ENCODE measurements at places on chromosomes 7 and 10.
A peak's percentile ranks its signal among the peaks of the same experiment; 100 is the strongest.

- no peak for DNase-seq
Measured at GRCh38 chr10:78408671-78409472, 375.2 kb downstream of the RPS24 start.

DNA sequence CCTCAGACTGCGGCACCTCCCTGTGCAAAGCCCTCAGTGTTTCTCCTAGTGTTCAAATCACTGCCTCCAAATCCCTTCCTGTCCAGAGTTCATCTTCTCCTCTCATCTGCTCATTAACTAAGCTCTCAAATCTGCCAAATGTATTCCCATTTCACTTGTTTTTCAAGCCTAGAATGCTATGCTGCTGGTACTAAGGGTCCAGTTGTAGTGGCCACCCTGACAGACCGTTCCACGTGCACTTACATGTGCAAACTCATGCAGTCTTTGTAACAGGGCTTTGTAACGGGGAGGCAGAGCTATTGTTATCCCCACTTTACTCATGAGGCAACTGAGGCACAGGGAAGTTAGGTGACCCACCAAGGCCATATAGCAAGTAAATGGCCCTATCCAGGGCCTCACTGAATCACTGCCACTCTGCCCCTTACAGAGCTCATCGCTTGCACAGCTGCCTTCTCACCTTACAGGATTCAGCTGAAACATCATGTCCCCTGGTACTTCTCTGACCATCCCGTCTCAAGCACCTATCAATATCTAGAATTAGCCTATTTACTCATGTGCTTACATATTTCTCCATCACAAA is 153.0 kb upstream of the PDE1C start:
- no peak for DNase-seq

GRCh38 chr7:138755331-138755747 is 42.5 kb upstream of the TMEM213 start:
- DNase-seq: peak; percentile 8

- DNase-seq: peak; percentile 42
Measured at GRCh38 chr10:31320550-31321211, 1.7 kb downstream of the ZEB1 start.

- no peak for DNase-seq
Measured at GRCh38 chr7:333393-333764, 43.4 kb downstream of the FOXL3 start.

DNA sequence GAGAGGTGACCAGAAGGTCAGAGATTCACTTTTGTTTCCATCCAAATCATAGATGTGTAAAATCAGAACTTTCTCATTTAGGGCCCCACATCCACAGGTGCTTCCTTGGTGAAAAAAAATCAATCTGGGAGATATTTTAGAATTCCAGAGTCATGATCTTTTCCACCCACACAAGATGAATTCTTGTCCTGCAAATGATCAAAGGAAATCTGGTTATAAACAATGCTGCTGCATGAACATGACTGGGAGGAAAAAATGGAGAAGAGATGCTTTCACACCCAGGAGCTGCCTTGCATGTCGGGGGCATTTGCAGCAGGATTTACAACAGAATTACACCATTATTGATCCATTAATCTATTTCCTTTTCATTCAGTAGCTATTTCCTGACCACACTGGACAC is 106.5 kb upstream of the TMEM72 start:
- no peak for DNase-seq

DNA sequence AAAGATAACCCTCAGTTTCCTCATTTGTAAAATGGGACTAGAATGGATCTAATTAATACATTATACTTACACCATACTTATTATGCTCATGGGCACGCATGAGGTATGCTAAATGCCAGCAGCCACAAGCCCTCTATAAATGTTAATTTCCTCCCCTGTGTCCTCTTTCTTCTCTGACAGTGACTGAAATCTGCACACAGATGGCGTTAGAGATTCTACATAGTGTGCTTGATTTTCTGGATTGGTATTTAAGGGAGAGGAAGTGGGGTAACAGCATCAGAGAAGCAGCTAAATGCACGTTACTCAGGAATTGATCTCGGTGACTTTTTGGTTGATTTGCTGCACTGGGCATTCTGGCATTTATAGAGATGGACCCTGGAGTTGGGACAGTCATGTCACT is 568.5 kb downstream of the CALN1 start:
- DNase-seq: no peak

GRCh38 chr7:69598487-69599285 is 411 bp downstream of the AUTS2 start:
- no peak for DNase-seq

GRCh38 chr7:100069991-100070390 is 11.5 kb downstream of the ZNF3 start:
- DNase-seq: no peak

- DNase-seq: no peak
Measured at GRCh38 chr7:154950960-154951359, 52.0 kb downstream of the PAXIP1 start.

GRCh38 chr10:128070721-128071416 is 55.4 kb downstream of the MKI67 start:
- DNase-seq: no peak

DNA sequence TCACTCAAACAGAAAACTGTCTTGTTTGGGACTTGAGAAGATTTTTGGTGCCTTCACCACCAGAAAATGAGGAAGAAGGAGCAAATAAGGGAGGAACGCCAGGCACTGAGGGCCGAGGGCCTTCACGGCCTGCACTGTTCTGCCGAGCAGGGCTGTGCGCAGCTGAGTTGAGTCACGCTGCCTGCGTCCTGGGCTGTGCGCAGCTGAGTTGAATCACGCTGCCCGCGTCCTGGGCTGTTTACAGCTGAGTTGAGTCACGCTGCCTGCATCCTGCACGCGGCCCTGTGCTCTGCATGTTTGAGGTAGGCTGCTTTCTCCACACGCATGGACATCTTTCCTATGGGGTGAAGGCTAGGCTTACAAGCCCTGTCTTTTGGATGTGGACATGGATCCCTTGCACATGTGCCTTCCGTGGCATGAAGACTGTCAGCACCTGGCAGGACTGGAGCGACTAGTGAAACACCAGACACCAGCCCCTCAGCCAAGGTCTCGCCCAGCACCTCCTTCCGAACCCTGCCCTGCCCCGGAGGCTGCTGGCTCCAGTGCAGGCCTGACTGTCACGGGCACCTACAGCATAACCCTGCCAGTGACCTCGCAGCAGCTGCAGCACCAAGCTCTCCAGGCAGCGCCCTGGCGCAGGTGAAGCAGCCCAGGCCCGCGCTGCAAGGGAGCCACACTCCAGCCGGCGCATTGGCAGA is 96.7 kb downstream of the HTR5A start:
- no peak for DNase-seq

GRCh38 chr10:105068497-105068896 is 427.4 kb downstream of the SORCS3 start:
- DNase-seq: peak; percentile 6

DNA sequence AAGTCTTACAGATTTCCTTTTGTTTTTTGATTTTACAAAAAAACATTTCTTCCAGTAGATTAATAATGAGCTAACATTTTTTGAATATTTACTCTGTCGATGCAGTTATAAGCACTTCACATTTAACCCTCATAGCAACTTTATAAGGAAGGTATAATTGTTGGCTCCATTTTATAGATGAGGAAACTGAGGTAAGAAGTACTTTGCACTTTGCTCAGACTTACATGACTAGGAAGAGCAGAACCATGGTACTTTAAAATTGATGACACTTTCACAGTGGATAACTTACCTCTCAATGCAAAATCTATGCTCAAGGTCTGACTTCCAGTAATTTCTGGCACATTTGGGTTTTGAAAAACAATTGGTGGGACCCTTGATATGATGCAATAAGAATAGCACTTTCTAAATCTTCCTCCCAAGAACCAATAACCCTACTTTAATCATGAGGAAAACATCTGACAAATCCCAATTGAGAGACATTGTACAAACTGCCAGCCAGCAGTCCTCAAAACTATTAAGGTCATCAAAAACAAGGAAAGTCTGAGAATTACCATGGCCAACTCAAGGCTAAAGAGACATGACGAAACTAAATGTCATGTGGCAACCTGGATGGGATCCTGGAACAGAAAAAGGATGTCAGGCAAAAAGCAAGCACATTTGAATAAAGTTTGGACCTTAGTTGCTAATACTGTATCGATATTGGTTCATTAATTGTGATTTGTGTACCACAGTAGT is 72.6 kb downstream of the RALA start:
- DNase-seq: no peak

DNA sequence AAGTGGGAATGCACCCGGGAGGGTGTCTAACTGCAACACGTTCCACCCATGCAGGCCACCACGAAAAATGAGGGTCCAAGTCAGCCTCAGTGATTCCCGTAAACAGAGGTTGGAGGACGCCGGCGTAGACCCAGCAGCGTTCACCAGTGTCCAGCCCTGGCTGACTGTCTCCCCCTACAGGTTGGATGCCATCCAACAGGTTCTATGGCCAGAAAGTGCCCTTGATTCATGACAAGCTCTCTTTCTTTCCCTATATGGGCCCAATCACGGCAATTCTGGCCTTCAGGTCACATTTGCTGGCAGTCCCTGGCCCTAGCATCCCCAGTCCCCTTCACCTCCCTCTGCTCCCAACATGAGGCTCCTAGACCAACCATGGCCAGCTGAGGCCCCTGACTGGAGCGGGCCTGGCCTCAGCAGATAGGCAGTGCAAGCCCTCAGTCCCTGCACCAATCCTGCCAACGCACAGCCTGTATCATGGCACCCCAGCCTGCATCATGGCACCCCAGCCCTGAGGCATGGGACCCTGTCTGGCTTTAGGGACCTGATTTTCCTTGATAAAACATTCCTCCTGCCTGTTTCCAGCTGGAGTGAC is 227.4 kb downstream of the GRID1 start:
- DNase-seq: no peak

GRCh38 chr10:7986851-7987250 is 67.6 kb upstream of the GATA3 start:
- no peak for DNase-seq

GRCh38 chr10:81021428-81022129 is 483.9 kb downstream of the SH2D4B start:
- no peak for DNase-seq

DNA sequence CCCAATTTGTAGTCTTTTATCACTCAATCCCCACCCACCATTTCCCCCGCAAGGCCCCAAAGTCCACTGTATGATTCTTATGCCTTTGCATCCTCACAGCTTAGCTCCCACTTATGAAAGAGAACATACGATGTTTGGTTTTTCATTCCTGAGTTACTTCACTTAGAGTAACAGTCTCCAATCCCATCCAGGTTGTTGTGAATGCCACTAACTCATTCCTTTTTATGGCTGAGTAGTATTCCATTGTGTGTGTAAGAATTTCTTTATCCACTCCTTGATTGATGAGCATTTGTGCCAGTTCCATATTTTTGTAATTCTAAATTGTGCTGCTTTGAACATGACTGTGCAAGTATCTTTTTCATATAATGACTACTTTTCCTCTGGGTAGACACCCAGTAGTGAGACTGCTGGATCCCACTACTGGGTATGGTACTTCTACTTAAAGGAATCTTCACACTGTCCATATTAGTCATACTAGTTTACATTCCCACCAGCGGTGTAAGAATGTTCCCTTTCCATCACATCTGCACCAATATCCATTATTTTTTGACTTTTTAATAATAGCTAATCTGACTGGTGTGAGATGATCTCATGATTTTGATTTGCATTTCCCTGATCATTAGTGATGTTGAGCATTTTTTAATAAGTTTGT is 152.6 kb downstream of the JMJD1C start:
- no peak for DNase-seq

GRCh38 chr10:70445718-70446657 is 4.5 kb upstream of the NODAL start:
- no peak for DNase-seq

- no peak for DNase-seq
Measured at GRCh38 chr7:41830271-41830670, 127.4 kb upstream of the INHBA start.

- no peak for DNase-seq
Measured at GRCh38 chr10:99965700-99966099, 44.0 kb downstream of the DNMBP start.

GRCh38 chr7:38525857-38526256 is 105.3 kb downstream of the AMPH start:
- no peak for DNase-seq

GRCh38 chr7:2028733-2029132 is 204.0 kb downstream of the MAD1L1 start:
- no peak for DNase-seq

GRCh38 chr7:45153233-45153632 is 4.4 kb upstream of the RAMP3 start:
- DNase-seq: no peak

- DNase-seq: no peak
Measured at GRCh38 chr7:77362905-77363304, 53.2 kb downstream of the GSAP start.

GRCh38 chr10:58577437-58577777 is 64.7 kb downstream of the BICC1 start:
- no peak for DNase-seq

DNA sequence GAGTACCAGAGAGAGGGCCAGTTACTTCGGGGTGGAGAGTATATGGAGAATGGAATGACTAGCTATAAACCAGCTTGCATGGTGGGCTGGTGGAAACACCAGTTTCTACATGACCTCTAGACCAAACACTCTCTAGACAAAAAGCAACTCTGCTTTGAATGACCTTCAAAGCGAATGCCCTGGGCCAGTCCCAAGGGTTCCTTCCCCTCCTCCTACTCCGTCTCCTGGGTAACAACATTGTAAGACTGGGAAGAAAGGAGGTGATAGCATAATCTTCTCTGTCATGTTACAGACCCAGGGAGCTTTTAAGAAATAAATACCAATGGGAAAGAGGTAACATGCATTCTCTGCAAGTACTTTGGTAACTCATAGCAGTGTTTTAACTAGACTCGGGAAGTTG is 7.4 kb downstream of the HK1 start:
- no peak for DNase-seq

DNA sequence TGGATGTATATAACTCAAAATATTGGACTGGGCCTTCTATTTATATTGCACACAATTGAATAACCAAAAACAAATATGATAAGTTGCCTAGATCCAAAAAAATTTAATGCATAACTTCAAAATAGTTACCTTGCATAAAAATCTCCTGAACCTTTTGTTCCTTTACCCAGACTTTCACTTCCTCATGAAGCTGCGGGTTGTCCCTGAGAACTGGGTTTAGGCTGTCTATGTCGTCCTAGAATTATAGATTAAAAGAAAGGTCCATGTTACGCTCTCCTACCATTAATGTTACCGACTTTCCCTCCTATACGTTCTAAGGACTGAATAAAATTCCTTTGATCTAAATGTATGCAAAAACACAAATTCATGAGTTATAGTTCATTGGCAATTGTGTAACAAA is 86.6 kb downstream of the NRBF2 start:
- DNase-seq: no peak

GRCh38 chr7:120407010-120407409 is 134.0 kb downstream of the KCND2 start:
- no peak for DNase-seq

GRCh38 chr10:4306871-4307270 is 519.1 kb upstream of the AKR1E2 start:
- no peak for DNase-seq

GRCh38 chr10:17802976-17803375 is 6.2 kb upstream of the MRC1 start:
- DNase-seq: no peak

Data from kidney glomerular epithelial cell (primary cell).